ENCODE measurements at places on chromosomes 1 and 21.

DNA sequence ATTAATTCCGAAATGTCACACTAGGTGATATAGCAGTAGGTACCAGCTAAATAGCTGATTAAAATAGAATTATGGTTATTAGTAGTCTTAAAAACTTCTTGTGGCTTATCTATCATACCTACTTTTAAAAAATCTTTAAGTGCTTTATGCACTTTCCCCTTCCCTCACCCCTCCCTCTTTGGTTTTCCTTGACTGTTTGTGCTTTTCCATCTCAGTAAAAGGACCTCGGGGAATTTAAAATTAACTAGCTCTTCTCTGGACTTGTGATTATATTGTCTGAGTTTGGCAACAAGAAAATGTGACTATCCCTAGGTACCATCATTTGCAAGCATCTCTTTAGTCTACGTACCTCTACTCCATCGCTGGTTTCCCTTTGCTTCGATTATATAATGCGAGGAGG lies 11.2 kb downstream of the COX20 start:
- DNase-seq: no peak

GRCh38 chr1:157115429-157115838 lies 15.8 kb upstream of the ETV3L start:
- DNase-seq: no peak

GRCh38 chr1:156356262-156356874 lies 12.6 kb upstream of the RHBG start:
- no peak for DNase-seq

DNA sequence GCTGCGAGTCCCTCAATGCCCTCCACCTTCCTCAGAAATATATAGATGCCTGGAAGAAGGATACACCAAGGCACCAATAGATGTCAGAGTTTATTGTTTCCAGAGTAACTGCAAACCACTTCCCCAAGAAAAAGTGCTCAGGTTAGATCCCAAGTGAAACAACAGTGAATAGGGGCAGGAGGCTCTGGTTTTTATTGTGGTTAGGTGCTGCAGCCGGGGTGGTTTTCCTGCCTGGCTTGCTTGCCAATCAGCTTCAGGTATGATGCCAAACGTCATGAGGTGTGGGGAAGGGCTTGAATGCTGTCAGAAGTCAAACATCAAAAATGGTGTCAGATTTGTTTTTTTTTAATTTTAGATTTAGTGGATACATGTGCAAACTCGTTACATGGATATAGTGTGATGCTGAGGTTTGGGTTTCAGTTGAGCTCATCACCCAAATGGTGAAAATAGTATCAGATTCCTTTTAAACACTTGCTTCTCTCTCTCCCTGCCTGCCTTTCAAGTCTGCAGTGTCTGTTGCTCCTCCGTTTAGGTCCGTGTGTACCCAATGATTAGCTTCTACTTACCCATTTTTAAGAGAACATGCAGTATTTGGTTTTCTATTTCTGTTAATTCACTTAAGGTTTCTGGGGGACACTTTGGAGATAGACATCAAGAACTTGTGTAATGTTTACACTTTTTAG lies 1317.0 kb downstream of the MRPL39 start:
- no peak for DNase-seq

DNA sequence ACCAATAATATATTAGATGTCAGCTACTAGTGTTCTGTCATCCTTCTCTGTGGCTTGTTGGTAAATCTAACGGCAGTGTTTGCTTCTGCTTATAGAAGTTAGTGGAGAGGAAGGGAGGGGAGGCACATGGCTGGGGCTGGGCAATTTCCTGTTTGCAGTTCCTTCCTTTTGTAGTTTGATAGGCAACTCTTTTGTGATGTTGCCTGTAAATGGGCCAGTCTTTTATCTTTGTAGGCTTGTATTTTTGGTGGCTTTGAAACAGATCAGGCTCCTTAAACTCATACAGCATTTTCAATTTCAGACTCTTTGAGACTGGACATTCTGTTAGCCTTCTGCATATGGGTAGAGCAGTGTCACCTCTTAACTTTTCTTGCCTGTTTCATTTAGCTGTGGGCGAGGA lies 48.1 kb downstream of the CDC14A start:
- no peak for DNase-seq

DNA sequence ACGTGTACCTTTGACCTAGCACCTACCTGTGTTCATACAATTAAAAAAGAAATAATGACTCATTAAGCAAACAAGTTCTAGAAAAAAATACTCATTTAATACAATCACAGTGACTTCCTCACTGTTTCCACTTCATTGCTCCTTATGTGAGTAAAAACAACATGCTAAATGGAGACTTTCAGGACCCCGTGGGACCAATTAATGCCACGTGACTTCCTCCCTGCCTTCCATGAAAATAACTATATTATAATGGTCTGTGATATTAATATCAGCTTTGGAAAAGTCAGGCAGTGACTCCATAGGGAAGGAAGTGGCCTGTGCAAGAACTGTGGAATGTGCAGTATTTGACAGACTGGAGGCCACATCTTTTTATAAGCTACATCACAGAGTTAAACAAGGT lies 337.8 kb downstream of the HLX start:
- DNase-seq: no peak

GRCh38 chr1:23664837-23665795 lies 26.5 kb upstream of the RPL11 start:
- DNase-seq: no peak

GRCh38 chr1:186858923-186859322 lies 30.2 kb downstream of the PLA2G4A start:
- DNase-seq: no peak

- DNase-seq: no peak
These were observed 17.0 kb downstream of the TNNT2 start for GRCh38 chr1:201360486-201360885.
